ENCODE measurements at places on chromosomes 16 and 17.

GRCh38 chr16:9258423-9259051 is 167.1 kb downstream of the HAPSTR1 start:
- DNase-seq = no peak

DNA sequence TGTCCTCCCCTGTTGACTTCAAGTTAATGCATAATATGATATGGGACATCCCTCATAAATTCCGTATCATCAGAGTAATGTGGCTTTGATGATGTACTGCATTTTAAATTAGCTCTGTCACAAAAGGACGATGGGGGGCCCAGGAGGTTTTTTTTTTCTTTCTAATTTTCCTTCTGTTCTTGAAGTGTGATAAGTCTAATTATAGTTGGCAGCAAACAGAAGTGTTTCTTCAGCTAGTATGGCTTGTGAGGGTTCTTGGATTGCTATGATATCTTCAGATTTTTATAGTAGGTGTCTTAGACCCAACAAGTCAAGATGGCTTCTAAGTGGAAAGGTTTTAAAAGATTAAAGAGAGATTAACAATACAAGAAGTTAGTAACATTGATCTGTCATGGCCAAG is 796.2 kb upstream of the RBFOX1 start:
- DNase-seq = no peak

GRCh38 chr16:3152991-3153368 is 18.2 kb downstream of the ZNF213 start:
- no peak for DNase-seq

GRCh38 chr17:35486920-35487732 is 38.6 kb upstream of the SLFN13 start:
- DNase-seq = peak; percentile 48

DNA sequence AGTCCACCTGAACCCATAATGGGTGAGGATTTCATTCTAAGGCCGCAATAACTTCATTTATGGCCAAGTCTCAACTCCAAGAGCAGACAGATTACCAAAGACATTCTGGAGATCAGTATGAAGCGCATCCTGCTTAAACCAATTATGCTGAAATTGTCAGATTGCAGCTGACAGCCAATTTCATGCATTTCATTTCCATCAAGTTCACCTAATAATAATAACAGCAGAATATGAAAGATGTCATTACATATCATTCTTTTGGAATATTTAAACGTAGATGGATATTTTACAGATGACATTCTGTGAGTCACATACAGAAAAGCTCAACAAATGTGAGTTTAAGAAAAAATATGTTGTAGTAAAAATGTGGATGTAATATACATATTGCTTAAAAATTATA is 54.9 kb upstream of the NACA2 start:
- no peak for DNase-seq

Measured in stimulated activated CD8-positive, alpha-beta memory T cell treated with anti-CD3 and anti-CD28 coated beads, Interleukin-7, amount 100 ng/mL, for 1 hour (primary cell).